Small intestine (tissue), 16 donors: ENCODE measurements at places on chromosomes 13 and 19. TPM values are rescaled to one million over a fixed set of nuclear protein-coding genes. Genes with fewer than 3 reads are reported as not detected.

The PCDH8 gene
- polyA plus RNA-seq: 3.1 TPM

The GPC6 gene
- polyA plus RNA-seq: 0.22 TPM

The CCDC70 gene
- polyA plus RNA-seq: not detected

The ACP7 gene
- polyA plus RNA-seq: 0.01 TPM

The SHANK1 gene
- 0.46 TPM for polyA plus RNA-seq

The SULT2A1 gene
- 275 TPM for polyA plus RNA-seq
